Cortex of kidney (tissue), 1 donor: ENCODE measurements at places on chromosomes 2 and 18.

- no peak for DNase-seq
Observed at GRCh38 chr2:173124441-173124840, 48.8 kb downstream of the MAP3K20 start.

DNA sequence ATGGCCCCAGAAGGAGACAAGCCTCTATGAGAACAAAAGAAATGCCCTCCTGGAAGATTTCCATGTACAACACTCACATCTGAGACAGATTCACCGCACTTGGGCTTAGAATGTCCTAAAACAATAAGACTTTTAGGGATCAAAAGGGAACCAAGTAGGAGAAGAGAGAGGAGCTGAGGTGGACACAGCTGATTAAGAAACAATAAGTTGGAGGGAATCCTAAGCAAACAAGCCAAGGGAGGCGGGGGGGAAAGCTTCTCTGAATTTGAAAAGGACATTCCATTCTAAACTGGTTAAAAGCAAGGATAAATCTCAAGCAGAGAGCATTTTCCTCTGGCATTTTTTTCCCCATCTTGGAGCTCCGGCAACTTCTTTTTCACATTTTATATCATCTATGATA lies 9.9 kb downstream of the ACVR1 start:
- DNase-seq, result no peak

DNA sequence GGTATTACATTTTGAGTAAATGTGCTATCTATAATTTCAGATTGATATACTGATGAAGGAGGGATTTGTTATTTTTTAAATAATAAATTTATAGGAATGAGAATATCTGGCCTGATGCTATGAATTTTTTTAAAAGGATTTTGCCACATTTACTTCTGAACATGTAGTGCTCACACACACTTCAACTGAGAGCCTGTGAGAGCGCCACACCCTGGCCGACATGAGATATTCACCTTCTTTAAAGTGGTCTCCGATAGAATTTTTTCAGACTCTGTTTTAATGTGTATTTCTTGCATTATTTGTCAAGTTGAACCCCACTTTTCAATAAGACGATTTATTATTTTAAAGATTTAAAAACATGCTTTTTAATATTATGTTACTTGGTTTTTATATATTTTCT lies 813.3 kb downstream of the DCC start:
- no peak for DNase-seq

DNA sequence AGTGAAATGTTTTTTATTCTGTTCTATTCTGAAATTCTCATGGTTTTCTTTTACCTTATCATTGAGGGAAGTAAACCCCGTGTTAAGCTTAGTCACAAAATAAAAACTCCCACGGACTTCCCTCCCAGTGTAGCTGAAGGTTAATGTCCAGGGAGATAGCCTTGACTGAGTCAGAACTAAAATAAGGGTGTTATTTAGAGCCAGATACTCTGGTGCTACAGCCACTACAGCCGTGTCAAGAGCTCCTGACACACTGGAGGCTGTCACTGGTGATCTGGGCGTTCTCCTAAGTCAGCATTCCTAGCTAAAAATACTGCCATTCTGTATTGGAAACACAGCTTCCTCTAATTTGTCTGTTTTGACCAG lies 82.0 kb upstream of the RANBP2 start:
- no peak for DNase-seq

GRCh38 chr18:45340884-45341283 lies 274.4 kb upstream of the SLC14A2 start:
- no peak for DNase-seq

GRCh38 chr2:228599781-228600180 lies 418.3 kb upstream of the SPHKAP start:
- no peak for DNase-seq

DNA sequence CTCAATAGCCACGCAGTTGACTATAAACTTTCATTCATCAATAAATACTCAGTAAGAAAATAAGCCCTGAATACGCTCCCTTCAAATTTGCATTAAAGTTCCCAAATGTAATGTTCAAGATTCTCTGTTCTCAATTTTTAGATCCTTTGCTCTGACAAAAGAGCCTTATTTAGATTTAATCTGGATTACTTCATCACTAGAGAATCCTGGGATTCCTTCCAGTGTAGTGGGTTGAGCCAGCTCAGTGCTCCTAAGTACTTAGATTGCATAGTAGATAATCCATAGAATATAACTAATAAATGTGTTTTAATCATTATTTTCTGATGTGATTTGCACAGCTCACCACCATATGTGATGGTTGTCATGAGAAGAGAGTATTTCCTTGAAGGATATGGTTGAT lies 1286.2 kb downstream of the SUCLG1 start:
- no peak for DNase-seq

DNA sequence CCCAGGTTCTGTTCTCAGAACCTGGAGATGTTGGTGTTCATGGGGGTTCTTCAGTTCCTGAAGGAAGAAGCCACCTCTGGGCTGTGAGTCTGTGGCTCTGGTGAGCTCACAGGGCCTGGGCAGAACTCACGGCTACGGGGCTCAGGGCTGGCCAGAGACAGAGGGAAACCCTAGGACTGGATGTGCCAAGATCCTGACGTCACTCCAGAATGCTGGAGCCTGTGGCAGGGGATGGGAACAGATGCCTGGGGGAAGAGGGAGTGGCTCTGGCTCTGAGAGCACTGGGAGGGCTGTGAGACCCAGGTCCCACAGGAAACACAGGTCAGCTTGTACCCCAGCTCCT lies at the start of gene OTOF:
TSS of gene OTOF (minus strand) at position 214 of the 343 bp plus-strand sequence.
- no peak for DNase-seq

DNA sequence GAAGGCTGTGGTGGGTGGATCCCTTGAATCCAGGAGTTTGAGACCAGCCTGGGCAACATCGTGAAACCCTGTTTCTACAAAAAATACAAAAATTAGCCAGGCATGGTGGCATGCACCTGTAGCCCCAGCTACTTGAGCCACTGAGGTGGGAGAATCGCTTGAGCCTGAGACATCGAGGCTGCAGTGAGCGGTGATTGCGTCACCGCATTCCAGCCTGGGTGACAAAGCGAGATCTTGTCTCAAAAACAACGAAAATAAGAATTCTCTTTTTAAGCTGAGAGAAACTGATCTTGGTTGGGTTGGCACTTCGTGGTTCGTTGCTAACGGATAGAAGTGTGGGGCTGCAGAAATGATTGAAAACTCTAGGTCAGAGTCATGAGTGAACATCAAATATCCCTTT lies 109.3 kb upstream of the CNGA3 start:
- no peak for DNase-seq

DNA sequence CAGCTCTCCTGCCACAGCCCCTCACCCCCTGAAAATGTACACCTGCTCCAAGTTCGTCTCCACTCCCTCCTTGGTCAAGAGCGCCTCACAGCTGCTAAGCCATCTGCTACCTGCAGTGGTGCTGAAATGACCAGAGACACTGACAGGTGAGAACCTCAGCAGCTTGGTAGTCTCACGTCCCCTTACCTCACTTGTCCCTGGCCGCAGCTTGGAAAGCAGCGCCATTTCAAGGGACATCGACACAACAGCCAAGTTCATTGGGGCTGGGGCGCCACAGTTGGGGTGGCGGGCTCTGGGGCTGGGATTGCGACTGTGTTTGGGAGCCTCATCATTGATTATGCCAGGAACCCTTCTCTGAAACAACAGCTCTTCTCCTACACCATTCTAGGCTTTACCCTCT lies 47.5 kb downstream of the ANKRD44 start:
- no peak for DNase-seq

GRCh38 chr2:180033993-180034894 lies 27.1 kb upstream of the CWC22 start:
- DNase-seq, result no peak

- no peak for DNase-seq
Observed at GRCh38 chr2:65716698-65717097, 284.3 kb upstream of the SPRED2 start.

DNA sequence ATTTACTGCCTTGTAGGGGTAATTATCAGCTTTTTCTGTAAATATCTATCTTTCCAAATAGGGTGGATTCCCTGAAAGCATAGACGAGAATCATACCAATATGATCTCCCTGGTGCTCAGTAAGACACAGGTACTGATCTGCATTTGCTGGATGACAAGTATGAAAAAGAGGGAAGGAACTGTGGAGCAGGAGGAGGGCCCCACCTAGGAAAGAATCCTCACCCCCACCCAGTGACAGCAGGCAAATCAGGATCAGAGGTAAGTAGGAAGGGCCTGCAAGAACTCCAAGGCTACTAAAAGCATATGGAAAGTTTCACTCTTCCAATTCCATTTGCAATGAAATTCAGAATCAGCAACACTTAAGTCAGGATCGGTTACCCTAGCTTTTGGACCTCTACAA lies 42.3 kb downstream of the METTL8 start:
- no peak for DNase-seq

DNA sequence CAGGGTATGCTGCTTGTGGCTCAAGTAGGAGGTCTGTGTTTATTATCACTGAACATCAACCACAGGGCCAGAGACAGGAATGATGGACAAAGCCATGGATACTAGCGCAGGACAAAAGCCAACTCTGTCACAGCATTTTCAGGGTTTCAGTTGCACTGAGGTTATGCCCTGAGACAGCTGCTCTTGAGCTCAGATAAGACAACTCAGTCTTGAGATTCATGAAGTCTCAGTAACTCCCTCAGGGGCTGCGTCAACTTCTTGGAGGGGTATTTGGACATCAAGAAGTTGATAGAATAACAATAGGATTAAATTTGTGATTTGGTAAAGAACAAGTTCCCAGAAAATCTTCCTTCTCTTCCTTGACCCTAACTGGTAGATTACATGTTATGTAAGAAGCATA lies 287.0 kb upstream of the SLC14A2 start:
- DNase-seq, result no peak

DNA sequence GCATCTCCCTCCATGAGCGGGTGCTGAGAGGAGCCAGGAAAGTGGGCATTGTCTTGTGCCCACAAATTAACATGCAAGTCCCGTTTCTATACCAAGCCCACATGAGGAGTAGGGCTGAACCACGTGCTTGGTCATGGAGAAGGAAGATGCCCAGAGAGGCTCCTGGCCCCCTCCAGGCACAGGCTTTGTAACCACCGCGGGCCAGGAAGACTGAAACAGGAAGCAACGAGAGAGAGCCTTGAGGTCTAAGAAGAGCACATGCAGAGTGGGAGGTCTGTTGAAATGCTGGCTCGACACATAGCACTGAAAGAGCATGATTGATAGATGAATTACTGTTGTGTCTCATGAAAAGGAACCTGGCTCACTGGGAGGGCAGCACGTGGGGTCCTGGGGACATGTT lies 36.3 kb downstream of the VWA3B start:
- no peak for DNase-seq

DNA sequence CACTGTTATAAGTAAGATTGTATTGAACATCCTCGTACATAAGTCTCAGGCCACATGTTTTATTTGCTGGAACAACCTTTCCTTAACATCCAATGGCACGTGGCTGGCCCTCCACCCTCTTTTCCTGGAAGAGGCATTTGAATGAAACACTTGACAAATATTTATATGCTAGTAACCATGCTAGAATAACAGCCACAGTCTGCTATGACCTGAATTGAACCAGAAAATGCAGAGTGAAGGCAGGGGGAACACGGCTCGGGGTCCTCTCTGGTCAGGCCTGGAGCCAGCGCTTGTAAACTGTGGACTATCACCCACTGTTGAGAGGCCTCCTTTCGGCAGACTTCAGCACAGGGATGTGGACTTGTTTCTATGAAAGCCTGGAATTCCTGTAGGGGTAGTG lies 198.2 kb upstream of the COPS8 start:
- DNase-seq, result no peak

- DNase-seq, result no peak
Observed at GRCh38 chr2:20291106-20291564, 59.5 kb downstream of the PUM2 start.
